ENCODE measurements at places on chromosomes 3 and 15.

- no peak for DNase-seq
Measured at GRCh38 chr15:27714675-27715074, 384.4 kb downstream of the OCA2 start.

- no peak for DNase-seq
Measured at GRCh38 chr3:81308306-81308705, 453.1 kb downstream of the GBE1 start.

DNA sequence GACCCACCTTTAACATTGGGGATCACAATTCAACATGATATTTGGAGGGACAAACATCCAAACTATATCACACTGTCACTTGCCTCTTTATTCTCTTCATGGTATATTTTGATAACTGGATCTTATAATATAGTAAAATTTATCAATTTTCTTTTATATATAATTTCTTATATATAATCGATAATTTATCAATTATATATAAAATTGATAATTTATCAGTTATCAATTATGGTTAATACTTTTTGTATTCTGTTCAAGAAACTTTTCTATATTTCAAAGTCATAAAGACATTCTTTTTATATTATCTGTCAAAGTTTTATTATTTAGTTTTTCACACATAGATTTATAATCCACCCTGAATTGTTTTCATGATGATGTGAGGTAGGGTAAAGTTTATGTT, 132.9 kb downstream of the ZNF280D start:
- DNase-seq, result no peak

DNA sequence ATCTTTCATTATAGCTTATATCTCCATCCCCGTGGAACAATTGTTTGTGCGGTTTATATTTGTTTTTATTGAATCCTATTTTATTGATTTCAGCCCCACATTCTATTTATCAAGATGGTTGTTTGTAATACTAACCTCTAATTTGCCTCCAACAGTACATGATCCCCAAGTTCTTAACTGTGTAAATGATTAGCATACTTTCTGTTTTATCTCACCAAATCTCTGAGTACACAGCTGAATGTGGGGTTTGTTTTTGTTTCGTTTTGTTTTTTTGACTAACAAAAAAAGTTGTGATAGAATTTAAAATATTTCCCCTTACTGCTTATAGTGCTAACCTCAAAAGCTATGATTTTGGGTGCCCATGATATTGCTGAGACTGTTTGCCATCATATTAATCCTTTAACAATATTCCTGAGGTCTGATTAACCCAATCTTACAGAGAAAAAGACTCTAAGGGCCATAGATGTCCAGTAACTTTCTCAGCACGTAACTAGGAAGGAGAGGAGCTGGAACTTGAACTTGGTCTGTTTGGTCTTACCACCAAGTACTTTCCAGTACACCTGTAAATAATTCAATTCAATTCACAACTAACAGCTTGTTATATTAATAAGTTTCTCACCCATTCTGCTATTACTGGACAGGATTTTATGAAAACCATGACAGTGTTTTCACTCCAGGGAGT, 789.8 kb downstream of the TUSC7 start:
- no peak for DNase-seq

- DNase-seq, result no peak
Measured at GRCh38 chr15:99994849-99995248, 261.6 kb upstream of the LYSMD4 start.

- DNase-seq, result no peak
Measured at GRCh38 chr3:129324855-129325254, 46.2 kb downstream of the HMCES start.

GRCh38 chr15:89870688-89871288, 23.0 kb downstream of the AP3S2 start:
- DNase-seq, result no peak

GRCh38 chr15:55319537-55320237, 665 bp downstream of the PIGB start:
- DNase-seq, result no peak

- no peak for DNase-seq
Measured at GRCh38 chr3:172506094-172506493, 17.1 kb downstream of the TNFSF10 start.

- DNase-seq, result no peak
Measured at GRCh38 chr3:185582871-185583270, 3.2 kb upstream of the SENP2 start.

DNA sequence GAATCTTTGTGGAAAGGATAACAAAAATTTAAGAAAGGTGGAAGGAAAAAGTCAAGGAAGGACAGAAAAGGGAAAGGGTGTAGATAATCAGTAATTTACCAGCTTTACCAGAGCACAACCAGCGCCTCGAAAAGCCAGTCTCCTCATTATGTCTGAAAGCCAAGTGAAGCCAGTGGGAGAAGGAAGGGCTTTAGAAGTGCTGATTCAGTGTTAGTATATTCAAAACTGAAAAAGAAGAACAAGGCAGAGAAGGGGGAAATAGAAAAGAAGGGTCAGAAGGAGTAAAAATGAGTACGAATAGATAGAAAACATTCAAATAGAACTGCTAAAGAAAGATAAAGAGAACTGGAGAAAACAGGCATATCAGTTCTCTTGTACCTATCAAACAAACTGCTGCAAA, 4.1 kb downstream of the PBRM1 start:
- DNase-seq, result no peak

GRCh38 chr15:20340331-20340811, 201.2 kb downstream of the GOLGA6L6 start:
- DNase-seq, result no peak

- DNase-seq, result no peak
Measured at GRCh38 chr3:150303768-150304167, 104.3 kb upstream of the TSC22D2 start.

GRCh38 chr3:119647171-119647570, 13.2 kb downstream of the POPDC2 start:
- no peak for DNase-seq

GRCh38 chr3:38455639-38456430, 2.1 kb downstream of the ACVR2B start:
- no peak for DNase-seq

- no peak for DNase-seq
Measured at GRCh38 chr15:26686547-26687187, 86.2 kb downstream of the GABRB3 start.

- no peak for DNase-seq
Measured at GRCh38 chr3:126913524-126913923, 69.4 kb upstream of the PLXNA1 start.

- DNase-seq, result no peak
Measured at GRCh38 chr3:114727373-114727772, 419.7 kb downstream of the ZBTB20 start.

- no peak for DNase-seq
Measured at GRCh38 chr15:88799341-88799740, 3.9 kb upstream of the ACAN start.

DNA sequence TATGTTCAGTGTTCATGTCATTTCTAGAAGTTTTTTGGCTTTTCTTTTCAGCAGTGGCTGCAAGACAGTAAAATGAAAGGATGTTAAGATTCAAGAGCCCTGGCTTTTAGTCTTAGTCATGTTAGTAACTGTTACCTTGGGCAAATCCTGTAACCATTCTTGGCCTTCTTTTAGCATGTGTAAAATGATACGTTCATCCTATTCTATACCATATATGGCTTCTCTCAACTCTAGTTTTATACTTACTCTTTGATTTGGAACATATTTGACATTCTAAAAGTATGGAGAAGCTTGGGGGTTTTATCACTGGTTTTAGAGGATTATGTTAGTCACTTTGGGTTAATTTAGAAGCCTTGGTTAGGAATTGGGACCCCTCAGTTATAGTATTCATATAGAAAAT, 20.1 kb downstream of the GTF2E1 start:
- no peak for DNase-seq

DNA sequence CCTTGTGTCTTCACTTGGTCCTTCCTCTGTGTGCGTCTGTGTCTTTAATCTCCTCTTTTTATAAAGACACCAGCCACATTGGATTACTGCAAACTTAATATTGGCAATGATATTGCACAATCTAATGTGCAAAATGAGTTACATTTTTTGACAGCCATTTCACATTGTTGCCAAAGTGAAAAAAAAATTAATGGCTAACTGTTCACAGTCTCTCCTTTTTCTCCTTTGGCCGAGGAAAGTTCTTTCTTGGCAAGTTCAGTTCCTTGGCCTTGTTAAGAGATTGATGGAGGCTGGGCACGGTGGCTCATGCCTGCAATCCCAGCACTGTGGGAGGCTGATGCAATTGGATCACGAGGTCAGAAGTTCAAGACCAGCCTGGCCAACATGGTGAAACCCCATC, 62.2 kb upstream of the ZNF280D start:
- no peak for DNase-seq

DNA sequence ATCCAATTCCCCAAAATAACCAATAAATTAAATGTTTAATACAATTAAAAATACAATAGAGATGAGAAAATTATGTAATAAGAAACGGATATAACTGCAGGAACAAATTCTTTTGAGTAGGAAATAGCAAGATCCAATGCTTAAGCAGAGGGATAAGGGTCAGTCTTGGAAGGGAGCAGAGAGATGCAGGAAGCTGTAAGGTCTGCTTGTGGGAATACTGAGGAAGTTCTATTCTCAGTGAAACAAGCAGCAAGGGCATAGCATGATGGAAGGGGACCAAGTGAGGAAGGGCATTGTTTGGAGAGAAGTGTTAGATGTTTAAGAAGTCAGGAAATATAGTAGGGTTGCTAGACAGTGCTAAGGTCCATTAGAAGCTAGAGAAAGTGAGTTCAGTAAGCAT, 409.0 kb downstream of the TBC1D5 start:
- DNase-seq, result no peak

DNA sequence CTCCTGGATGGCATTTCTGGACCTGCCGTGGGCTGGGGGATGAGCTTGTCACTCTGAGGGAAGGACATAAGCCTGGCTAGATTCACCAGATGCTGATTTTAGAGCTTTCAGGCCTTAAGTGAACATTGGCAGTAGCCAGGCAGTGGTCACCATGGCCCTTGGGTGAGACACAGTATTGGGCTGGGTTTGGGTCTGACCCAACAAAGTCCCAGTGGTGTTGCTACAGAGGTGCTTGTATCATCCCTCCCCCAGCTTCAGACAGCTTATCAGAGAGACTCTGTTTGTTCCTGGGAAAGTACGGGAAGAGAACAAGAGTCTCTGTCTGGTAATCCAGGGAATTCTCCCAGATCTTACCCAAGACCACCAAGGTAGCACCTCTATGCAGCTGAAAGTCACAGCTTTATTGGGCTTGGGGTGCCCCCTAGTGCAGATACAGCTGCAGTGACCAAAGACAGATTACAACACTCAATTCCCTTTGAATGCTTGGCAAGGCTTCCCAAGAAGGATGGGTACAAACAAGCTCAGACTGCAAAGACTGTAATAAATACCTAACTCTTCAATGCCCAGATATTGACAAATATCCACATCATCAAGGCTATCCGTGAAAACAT, 9.8 kb upstream of the RUVBL1 start:
- DNase-seq, result no peak

- DNase-seq, result no peak
Measured at GRCh38 chr3:122890077-122890719, 95.3 kb downstream of the SLC49A4 start.

DNA sequence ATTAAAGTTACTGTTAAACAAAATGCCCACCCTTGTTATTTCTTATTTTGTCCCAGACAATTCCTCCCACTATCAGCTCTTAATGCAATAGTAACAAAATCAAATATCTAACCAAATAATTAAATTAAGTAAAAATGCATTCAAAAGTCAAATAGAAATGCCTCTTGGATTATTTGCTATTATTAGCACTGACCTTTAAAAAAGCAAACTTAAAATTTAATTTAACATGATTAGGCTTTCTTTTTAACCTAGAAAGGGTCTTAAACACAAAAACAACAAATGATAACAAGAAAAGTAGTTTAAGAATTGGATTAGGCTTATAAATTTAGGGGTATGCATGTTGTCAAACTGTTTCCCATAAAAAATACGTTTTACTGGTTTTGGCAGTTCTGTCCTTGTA, 159.8 kb downstream of the CBLB start:
- DNase-seq, result no peak

DNA sequence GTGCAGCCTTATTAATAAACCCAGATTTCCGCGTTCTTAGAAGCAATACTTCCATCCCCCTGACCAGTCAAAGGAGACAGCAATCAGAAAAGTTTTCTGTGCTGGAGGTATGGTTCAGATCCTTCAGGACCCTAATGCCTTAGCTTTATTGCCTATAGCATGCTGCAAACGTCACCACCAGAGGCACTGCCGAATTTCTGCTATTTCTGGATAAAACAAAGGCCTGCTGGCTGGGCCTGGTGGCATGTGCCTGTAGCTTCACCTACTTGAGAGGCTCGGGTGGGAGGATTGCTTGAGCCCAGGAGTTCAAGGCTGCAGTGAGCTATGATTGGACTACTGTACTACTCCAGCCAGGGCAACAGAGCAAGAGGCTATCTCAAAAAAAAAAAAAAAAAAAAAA, 407.2 kb downstream of the FOXP1 start:
- no peak for DNase-seq

DNA sequence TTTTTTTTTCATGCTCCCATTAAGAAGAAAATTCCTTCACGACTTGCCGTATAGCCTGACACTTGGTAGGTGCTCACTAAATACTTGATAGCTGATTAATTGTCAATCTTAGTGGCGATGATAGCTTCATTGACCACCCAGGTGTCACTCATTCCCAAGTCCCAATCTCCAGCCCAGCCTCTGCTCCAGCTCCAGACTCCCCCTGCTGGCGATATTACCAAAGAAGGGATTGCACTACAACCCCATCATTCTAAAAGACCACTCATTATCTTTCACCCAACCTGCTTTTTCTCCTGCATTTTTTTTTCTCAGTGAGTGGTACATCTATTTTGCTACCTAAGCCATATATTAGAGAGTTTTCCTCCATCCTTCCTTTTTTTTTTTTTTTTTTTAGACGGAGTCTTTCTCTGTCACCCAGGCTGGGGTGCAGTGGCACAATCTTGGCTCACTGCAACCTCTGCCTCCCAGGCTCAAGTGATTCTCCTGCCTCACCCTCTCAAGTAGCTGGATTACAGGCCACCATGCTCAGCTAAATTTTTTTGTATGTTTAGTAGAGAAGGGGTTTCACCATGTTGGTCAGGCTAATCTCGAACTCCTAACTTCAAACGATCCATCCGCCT, 19.5 kb upstream of the COMMD2 start:
- DNase-seq, result peak; percentile 36

- no peak for DNase-seq
Measured at GRCh38 chr15:63517628-63518027, 13.2 kb downstream of the USP3 start.

- no peak for DNase-seq
Measured at GRCh38 chr3:60015032-60015705, 965.3 kb upstream of the CFAP20DC start.

DNA sequence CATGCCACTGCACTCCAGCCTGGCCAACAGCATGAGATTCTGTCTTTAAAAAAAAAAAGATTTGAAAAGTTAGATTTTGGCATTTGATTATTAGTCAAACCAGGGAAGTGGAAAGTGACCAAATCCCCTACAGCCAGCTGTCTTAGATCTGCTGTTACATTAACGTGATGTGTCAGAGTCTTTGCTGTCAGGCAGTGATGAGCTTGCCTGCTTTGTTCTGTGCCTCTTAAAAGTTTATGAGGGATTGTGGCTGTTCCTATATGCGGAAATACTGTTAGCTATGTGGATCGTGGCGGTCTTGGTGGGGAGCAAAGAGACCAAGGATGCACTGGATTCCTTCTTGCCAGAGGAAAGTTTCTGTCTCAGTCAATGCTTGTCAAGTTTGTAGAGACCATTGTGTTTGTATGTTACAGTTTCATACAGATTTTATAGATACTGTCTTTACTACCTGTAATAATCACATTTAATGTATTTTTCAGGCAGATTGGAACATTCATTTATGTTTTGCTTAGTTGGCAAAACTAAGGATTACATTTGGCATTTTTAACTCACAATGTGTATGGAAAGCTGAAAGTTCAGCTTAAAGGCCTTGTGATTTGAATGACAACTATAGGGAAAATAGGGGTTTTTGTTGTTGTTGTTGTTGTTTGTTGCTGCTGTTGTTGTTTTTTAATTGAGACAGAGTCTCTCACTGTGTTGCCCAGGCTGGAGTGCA, 137.4 kb downstream of the VPS8 start:
- DNase-seq, result no peak
